ENCODE measurements at places on chromosomes 7 and 10.

DNA sequence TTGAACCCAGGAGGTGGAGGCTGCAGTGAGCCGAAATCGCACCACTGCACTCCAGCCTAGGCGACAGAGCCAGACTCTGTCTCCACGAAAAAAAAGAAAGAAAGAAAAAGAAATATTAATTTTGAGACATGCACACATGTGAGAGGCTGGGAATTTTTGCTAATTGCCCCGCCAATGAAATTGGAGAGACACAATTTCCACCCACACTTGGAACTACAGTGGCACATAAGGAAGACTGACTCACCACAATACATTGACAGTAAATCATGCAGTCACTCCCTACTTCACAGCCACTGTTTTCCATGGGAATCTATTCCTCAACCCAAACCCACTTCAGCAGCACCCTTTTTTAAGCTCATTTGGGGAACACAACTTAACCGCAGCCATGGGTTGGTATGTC is 139.7 kb downstream of the CALN1 start:
- no peak for DNase-seq

DNA sequence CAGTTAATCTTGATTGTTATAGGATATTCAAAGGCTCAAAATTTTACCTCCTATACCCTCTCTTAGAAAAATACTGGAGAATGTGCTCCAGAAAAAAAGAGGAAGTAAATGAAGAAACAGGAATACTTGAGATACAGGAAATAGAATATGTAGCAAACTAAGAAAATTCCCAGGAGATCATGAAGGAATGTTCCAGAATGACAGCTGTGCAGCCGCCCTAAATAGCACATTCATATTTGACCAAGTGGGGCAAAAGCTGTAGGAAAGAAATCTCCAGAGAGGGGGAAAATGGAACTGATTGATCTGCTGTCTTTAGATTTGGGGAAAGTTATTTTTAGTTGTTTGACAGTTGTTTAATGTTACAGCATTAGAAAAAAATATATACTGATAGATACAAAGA is 46.2 kb upstream of the ZEB1 start:
- no peak for DNase-seq

DNA sequence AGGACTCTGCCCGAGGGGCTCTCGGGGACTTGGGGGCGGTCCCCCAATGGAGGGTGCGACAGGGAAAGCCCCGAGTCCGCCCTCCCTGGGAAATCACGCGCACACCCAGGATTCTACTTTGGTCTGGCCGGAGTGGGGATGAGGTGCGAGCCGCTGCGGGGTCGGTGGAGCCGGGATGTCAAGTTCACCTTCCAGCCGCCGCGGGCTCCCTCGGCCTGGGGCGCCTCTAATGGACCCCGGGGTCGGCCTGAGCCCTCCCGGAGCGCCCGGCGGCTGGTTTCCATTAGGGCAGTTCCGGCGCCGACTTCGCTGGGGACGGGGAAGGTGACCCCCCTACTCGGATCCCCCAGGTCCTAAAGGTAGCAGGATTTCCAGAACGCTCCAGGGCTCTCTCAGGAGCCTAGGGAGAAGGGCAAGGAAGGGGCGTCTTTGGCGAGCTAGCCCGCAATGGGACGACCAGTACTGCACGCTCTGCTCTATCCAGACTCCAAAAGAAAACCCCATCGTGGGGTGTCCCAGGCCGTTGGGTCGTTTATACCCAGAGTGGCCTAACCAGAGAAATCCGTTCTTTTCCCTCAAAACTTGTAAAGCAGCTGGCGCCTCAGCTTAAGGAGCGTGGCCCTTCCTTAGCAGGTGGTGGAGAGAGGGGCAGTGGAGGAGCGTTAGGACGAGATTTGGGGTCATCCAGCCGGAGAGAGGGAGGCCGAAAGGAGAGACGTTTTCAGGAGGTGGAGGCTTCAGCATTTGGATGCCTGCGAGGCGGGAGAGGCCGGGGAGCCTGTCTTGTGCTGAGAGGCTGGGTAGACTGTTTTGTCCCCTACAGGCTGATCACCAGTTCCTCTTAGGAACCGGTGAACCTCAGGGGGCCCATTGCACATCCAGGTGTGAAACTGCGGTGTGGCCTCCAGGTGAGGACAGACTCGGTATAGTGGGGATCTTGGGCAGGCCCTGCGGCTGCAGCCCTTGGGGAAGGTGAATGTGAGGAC is 860 bp upstream of the WDR86 start:
- DNase-seq, result peak; percentile 83

DNA sequence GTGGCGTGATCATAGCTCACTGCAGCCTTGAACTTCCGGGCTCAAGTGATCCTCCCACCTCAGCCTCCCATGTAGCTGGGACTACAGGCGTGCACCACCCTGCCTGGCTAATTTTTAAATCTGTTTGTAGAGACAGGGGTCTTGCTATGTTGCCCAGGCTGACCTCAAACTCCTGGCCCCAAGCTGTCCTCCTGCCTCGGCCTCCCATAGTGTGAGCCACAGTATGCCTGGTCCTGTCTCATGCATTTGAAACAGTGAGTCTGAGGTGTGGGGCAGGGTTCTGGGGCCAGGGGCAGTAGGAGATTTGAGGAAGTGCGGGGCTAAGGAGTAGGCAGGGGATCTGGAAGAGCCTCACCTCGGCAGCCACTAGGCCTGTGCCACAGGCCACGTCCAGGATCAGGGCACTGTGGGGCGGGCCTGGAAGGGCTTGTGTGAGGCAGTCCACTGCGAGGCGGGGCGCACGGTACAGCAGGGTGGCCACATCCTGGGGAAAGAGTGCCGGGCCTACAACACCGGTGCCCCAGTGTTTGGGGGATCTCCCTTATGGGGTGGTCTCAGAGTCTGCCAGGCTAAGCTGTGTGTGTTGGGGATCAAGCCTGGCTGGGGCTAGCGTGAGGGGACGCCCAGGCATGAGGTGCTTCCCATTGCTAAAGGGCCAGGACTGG is 1.5 kb downstream of the METTL27 start:
- DNase-seq, result no peak

DNA sequence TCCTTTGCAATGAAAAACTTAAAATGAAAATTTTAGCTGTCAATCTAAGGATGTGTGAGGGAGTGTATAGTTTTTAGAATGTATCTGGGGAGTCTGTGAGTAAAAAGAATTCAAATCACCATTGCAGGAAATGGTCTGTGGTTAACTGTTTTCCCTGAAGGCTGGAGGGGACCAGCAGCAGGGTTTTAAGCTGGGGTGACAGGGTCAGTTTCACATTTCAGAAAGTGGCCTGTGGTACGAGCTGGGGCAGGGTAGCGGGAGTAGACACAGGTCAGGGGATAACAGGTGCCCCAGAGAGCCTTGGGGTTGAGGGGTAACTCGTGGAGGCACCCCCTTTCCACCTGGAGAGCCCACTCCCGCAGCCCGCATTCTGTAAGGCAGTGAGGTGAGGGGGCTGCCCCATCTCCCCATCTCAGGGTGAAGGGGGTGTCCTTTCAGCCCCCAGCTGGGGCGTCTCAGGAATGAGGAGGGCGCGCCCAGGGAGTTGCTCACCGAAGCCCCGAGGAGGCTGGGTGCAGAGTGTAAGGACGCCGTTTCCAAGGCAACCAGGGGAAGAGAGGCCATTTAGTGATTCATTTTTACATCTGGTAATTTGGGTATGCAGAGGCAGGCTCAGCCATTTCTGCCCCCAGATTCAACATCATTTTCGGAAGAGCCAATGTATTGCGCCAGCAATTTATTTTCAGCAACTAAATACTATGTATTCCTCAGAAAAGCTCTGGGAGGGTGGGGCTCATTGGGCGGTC is 168.9 kb downstream of the SLIT1 start:
- DNase-seq, result no peak
